ENCODE measurements at places on chromosomes 2 and 18.

- peak; percentile 69 for DNase-seq
Observed at GRCh38 chr2:86623043-86623493, 597 bp downstream of the RNF103 start.

DNA sequence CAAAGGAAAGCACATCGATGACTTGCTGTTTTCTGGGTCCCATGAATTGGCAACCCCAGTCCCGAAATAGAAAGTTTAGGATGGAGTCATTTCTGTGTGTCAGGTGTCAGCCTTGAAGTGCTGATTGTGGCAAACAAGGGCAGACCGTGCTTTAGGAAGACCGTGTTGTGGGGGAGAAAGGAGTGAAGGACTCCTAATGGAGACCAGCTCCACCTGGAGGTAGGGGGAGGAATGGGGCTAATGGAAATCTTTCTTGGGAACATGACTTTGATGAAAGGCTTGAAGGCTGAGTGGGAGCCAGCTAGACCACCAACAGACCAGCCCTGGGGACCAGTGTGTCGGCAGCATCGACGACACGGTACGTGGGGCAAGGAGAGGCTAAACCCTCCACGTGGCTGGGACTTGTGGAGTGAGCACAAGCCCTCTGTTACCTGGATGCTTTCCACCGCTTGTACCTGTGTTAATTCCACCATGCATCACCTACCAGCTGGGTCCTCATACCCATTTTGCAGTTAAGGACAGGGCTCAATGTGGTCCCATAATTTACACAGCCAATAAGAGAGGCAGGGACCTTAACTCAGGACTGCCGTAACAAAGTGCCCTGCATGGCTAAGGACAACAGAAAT is 104.2 kb downstream of the SH3BP4 start:
- DNase-seq: no peak

- DNase-seq: peak; percentile 81
Observed at GRCh38 chr2:174335988-174336500, 1.3 kb downstream of the SP9 start.

GRCh38 chr2:234257859-234258561 is 207.5 kb downstream of the SPP2 start:
- peak; percentile 54 for DNase-seq

DNA sequence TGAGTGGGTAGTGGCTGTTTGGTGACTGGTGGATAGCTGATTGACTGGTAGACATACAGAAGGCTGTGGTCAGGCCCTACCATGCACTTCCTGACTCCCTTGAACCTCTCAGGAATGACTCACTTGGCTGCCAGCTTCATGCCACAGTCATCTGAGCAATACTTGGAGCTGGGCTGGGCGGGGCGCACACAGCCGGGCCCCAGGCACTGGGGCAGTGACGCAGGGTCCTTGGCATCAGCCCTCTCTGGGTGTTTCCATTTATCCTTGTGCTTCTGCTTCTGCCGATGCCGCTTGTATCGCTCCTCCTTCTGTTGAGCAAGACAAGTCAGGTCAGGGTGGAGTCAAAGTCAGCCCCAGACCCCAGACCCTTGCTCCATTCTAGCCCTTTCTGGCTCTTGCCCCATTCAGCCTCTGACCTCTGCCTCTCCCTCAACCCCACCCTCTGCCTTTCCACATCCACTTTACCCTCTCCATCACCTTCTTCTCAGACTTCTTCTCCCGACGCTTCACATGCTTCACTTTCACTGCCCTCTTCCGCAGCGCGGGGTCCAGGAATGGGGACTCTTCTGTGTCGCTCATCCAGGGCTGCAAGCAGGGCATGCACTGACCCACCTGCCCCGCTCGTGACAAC is 3.0 kb upstream of the MBD1 start:
- DNase-seq: no peak

DNA sequence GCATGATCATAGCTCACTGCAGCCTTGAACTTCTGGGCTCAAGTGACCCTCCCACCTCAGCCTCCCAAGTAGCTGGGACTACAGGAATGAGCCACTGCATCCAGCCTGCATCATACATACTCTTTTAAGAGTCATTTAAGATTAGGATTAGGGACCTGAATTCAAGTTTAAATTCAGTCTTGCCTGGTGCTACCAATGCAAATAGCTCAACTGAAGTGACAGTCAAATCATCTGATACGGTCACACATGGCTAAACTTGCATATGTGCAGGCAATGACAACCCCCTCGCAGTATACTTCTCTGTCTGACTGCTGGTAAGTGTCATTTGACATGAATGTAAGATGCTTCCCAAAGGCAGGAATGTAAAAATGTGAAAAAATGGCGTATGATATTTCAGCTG is 31.8 kb upstream of the TMEM131 start:
- DNase-seq: peak; percentile 20

- no peak for DNase-seq
Observed at GRCh38 chr2:142675398-142675797, 202.1 kb upstream of the KYNU start.

GRCh38 chr2:111072220-111072871 is 48.4 kb upstream of the BCL2L11 start:
- DNase-seq: no peak

DNA sequence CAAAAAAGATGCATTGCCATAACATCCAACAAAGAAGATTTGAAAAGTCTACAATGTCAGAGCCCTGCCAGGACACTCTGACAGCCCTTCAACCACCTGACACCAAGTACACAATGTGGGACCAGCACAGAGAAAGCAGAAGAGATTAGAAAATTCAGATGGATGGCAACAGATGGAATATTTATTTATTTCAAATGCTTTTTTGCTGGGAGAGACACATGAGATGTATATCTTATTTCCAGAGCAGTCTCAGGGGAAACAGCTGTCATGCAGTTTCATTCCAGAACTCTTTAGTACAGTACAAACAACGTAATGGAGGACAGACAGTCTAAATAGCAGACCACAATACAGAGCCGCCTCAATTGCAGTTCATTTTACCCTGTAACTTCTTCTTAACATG is 110.1 kb downstream of the MAIP1 start:
- no peak for DNase-seq

- no peak for DNase-seq
Observed at GRCh38 chr2:105701042-105701441, 43.7 kb upstream of the NCK2 start.

DNA sequence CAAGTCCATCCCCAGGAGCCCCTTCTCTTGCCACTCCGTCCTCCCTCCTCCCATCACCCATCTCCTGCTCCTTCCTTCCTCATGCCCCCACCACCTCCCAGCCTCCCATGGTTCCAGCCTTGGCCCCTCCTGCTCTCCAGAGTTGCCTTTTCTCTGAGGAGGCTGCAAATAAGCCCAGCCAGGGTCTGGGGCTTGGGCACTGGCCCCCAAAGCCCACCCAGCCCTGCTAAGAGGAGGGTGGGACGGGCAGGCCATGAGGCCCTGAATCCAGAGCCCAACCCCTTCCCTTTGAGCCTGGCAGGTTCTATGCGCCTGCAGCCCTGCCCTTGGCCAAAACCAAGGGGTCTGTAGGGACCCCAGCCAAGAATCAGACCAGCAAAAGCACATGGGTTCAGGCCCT is 71.6 kb downstream of the STPG4 start:
- DNase-seq: no peak

GRCh38 chr2:219634171-219634940 is 6.9 kb downstream of the SLC4A3 start:
- peak; percentile 39 for DNase-seq

- DNase-seq: no peak
Observed at GRCh38 chr2:153875801-153876466, 4.2 kb downstream of the GALNT13 start.

DNA sequence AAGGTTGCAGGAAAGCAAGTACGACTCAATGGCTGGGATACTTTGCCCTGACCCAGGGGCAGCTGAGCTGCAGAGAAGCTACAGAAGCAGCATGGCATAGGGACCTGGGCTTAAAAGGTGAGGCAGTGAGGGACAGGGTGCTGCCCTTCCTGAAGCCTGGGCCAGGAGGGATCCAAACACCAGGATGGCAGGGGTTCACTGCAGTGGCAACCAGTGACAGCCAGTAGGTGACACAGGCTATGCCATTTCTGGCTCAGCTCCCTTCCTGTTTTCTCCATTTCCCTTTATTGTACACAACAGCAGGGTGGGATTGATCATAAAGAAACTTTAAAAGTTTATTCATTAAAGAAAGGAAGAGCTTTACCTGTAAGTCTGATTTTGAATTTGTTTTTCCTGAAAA is 48.8 kb downstream of the CABYR start:
- no peak for DNase-seq

DNA sequence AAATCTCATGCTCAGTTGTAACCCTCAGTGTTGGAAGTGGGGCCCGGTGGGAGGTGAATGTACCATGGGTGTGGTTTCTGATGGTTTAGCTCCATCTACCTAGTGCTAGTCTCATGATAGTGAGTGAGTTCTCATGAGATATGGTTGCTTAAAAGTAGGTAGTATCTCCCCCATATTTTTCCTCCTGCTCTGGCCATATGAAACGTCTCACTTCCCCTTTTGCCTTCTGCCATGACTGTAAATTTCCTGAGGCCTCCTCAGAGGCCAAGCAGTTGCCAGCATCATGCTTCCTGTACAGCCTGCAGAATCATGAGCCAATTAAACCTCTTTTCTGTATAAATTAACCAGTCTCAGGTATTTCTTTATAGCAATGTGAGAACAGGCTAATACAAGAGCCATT is 62.8 kb upstream of the RNF152 start:
- DNase-seq: no peak

DNA sequence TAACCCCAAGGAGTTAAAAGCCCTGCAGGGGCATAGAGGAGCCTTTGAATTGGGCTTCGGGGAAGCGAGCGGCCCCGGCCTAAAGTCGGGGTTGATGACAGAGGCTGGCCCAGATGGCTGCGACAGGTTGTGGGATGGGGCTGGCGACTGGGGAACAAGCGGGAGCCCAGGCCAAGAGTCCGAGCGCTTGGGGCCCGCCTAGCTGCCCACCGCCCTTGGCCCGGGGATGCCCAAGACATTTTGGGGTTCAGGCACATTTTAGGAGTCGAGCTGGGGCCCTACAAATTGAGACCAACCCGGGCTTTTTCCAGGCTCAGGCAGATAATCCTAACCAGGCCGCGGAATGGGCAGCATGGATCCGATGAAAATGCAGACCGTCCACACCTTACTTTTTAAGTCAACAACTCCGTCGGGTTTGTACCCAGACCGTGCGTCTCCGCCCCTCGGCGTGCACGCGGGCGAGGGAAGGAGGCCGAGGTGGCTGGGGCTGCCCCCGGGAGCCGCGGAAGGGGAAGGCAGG is 507 bp downstream of the RTKN start:
- DNase-seq: no peak

DNA sequence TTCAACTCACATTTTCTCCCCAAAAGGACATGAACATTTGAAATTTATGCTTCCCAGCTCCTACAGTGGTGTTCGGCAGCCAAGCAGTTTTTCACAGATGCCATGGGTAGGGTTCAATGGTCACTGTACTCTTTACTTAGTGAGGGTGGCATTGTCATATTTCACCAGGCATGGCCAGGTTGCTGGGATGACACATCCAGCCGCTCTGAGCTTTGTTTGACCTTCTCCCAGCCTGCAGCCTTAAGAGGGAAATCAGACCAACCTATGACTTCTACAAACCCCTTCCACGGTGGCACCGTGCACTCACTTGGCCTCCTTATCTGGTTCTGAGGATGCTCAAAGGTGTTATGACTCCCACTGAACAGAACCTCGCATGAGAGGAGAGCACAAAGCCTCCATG is 108.4 kb upstream of the SH3BP4 start:
- DNase-seq: no peak

GRCh38 chr2:45975752-45976517 is 321.3 kb upstream of the EPAS1 start:
- peak; percentile 22 for DNase-seq

GRCh38 chr2:17934721-17935120 is 56.3 kb downstream of the KCNS3 start:
- DNase-seq: no peak

DNA sequence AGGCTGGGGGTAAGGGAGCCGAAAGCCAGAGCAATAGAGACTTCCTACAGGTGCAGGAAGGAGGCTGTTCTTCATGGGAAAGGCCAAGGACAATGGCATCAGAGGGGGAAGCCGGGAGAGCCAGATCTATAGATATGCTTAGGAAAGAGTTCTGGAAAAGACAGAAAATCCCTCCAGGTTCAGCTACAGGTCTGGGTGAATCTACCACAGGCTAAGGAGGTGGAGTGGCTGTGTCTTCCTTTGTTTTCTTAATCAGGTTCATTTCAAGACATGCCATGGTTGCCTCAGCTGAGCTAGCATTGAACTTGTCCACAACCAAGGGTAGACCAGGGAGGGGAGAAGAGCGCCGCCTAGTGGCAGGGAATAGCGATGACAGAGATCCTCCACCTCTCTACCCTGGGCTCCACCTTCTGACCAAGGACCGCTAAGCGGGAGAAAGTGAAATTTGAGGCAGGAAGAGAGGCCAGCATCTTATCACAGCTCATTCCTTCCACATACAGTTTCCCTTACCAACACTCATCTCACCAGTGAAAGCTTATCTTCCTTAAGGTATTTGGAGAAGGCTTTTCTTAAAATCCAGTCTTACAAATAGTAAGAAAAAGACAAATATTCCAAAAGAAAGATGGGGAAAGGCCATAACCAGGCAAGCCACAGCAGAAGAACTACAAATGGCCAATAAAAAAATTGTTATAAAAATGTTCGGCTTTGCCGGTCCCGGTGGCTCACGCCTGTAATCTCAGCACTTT is 74.2 kb downstream of the VIT start:
- DNase-seq: peak; percentile 73

- DNase-seq: no peak
Observed at GRCh38 chr18:8260827-8261226, 348.4 kb upstream of the RAB12 start.

DNA sequence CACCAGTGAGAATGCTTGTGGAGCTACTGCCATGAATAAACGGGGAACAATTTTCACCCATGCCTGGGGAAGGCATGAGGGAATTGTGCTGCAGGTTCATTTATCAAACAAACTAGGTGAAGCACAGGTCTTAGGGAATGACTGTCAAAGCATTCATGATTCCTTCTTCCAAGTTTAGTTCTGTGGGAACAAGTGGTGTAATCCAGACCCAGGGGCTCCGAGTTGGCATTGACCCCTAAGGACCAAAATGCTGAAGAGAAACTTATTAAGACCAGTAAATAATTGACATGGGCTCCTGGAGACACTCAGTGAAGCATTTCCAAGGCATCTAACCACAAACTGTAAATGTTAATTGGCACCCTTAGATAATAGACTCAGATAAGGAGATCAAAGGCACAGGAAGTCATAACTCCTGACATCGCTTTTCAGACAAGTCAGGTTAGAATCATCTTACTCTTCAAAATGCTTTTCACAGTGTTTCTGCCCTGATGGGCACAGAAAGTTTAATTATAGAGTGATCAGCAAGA is 96.9 kb downstream of the SPP2 start:
- no peak for DNase-seq

GRCh38 chr2:54024576-54024975 is 53.8 kb upstream of the PSME4 start:
- no peak for DNase-seq

DNA sequence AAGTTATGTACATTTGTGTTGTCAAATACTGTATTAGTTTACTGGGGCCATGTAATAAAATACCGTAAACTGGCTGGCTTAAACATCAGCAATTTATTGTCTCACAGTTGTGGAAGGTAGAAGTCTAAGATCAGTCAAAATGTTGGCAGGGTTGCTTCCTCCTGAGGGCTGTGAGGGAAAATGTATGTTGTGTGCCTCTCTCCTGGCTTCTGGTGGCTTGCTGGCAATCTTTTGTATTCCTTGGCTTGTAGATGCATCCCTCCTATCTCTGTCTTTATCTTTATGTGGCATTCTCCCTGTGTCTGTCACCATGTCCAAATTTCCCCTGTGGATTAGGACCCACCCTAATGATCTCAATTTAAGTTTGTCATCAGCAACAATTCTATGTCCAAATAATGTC is 37.0 kb upstream of the SLC30A6 start:
- no peak for DNase-seq

Measured in ecto neural progenitor cell (in vitro differentiated cells).